ENCODE measurements at places on chromosomes 7 and 10.
A peak's percentile ranks its signal among the peaks of the same experiment; 100 is the strongest.

GRCh38 chr7:11768263-11768662 is 63.7 kb downstream of the THSD7A start:
- H3K4me1 ChIP-seq = no peaks in the 10 kb centered on the region
- H3K27ac ChIP-seq = no peak overlapping the region
- no peaks in the 10 kb centered on the region for H3K27me3 ChIP-seq
- no peak for DNase-seq

DNA sequence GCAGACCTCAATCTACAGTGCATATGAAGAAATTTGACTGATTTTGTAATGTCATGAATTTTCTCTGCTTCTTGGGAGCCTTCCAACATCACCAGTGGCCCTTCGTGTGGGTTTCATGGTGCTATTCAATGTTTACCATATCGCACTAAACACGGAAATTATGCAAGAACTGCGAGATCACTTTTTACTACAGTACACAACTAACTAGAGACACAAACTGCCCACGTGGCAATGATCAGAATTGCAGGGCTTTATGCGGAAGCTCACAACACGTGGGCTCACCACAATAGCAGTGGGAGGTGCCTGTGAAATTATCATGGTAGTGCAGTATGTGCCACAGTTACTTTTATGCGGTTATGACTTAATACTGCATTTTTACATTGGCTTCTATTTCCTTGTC is 449.7 kb upstream of the KLF6 start:
- DNase-seq = no peak
- H3K4me3 ChIP-seq = no peak overlapping the region
- no peak overlapping the region for H3K27ac ChIP-seq

DNA sequence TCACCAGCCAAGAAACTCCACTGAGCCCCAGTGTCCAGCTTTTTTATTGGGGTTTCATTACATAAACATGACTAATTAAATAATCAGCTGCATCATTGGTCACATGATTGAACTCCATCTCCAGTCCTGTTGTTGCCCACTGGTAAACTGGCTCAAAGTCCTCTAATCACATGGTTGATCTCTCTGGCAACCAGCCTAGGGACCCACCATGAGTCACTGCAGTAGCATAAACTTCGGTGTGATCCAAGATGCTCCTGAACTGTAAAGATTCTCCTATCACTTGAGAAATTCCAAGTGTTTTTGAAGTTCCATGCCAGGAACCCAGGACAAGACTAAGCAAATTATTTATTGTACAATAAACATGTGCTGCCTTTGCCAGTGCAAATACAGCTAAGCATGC is 130.4 kb upstream of the AUTS2 start:
- peaks cover 33% of the 10 kb centered on the region for H3K36me3 ChIP-seq
- no peak for DNase-seq
- no peak overlapping the region for H3K27ac ChIP-seq
- peaks cover 3% of the 10 kb centered on the region for H3K27me3 ChIP-seq

- DNase-seq = peak; percentile 53
- H3K4me1 ChIP-seq = peaks cover 41% of the 10 kb centered on the region
- peaks cover 2% of the 10 kb centered on the region for H3K36me3 ChIP-seq
- no peaks in the 10 kb centered on the region for H3K27me3 ChIP-seq
- no peak overlapping the region for H3K4me3 ChIP-seq
Measured at GRCh38 chr7:30879139-30880124, 32.2 kb upstream of the AQP1 start.

DNA sequence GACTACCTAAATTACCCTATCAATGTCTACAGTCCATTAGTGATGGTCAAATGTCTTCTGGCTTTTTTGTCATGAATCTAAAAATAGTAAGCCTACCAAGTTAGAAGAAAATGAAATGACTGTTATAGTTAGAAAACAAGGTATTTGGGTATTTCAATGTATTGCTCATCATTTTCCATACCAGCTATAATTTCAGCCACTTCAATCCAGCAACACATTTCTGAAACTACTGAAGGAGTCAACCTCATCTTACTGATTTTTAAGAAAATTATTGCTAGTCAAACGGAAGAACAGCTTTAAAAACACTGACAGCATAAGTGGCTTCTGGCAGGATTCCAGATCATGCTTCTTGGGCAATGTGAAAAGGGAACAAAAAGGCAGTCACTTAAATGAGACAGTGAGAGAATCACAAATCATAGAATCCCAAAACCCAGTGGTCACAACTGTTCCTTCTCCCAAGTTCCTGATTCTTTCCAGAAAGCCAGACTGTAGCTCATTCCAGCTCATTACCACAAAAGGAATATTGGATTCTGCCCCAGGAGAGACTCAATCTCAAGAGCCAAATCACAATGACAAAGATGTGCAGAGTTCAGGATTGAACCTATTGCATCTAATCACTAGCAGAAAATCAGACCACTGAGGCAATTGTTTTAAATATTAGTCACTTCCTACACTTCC is 61.2 kb upstream of the LRRN3 start:
- no peaks in the 10 kb centered on the region for H3K36me3 ChIP-seq
- no peak overlapping the region for H3K4me3 ChIP-seq
- no peak for DNase-seq
- H3K27ac ChIP-seq = no peak overlapping the region
- H3K4me1 ChIP-seq = peaks cover 44% of the 10 kb centered on the region

DNA sequence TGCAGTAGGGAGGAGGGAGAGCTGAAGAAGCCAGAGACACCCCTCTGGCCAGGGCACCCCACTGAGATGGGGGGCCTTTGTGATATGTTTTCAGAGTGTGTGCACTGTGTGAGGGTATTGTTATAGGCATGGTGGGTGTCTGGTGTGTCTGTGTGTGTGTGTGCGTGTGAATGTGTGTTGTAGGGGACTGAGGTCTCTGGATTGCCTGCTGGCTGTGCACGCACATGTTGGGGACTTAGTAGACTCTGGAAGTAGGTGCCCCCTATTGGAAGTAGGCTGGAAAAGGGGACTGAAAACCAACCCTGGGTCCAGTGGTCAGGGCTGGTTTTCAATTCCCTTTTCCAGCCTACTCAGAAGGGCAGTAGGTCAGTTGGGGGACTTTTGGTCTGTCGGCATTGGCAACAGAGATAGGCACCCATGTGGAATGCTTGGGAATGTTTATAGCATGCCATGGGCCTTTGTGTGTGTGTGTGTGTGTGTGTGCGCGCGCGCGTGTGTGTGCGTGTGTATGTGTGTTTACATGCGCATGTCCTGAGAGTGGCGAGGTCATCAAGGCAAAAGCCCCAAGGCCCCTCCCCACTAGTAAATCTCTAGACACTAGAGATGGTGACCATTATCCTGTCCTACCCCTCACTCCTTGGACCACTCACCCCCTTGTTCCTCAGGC is 78.8 kb downstream of the HIF1AN start:
- no peaks in the 10 kb centered on the region for H3K36me3 ChIP-seq
- no peak overlapping the region for H3K27ac ChIP-seq
- peaks cover 14% of the 10 kb centered on the region for H3K27me3 ChIP-seq

DNA sequence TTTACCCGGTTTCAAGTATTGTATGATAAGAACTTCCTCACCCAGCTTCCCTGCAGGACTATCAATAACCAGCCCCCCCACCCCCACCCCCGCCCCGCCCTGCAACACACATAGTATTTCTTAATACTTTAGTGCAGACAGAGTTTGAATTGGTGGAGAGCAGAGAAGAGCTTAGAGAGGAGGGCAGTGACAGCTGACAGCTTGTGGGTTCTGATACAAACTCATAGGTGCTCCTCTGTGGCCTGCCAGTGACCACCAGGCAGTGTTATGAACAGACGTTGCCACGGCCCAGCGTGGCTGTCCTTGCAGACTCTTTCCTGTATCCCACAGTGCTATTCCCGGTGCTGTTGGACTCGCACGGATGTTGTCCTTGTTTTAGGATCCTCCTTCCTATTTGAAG is 186.9 kb upstream of the ADO start:
- H3K27ac ChIP-seq = no peak overlapping the region
- peaks cover 7% of the 10 kb centered on the region for H3K4me1 ChIP-seq
- H3K4me3 ChIP-seq = no peak overlapping the region
- no peak for DNase-seq

DNA sequence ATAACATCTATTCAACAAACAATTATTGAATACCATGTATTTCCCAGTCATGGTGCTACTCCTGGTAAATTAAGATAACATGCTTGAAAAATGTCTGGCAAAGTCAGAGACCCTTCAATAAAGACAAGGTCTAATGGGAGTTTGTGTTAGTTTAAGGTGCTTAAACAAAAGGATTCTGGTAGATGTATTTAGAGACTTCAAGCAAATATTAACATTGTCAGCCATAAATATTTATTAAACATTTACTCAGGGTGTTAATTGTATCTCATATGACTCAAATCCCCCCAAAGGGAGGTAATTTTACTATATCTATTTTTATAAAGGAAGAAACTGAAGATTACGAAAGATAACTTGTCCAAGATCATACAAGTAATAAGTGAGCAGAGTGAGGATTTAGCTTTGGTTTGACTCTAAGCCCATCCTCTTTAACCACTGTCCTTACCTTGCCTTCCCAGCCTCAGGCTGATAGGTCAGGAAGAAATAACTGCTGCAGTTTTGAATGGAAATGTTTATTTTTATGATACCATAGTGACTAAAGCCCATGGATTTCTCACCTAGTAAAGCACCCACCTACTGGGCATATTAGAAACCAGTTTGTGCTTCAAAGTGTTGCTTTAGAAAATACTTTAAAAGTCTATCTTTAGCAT is 215.4 kb downstream of the COBL start:
- H3K4me3 ChIP-seq = no peak overlapping the region
- H3K27me3 ChIP-seq = no peaks in the 10 kb centered on the region

GRCh38 chr10:59245686-59246085 is 69.2 kb downstream of the PHYHIPL start:
- H3K27me3 ChIP-seq = no peaks in the 10 kb centered on the region
- peaks cover 5% of the 10 kb centered on the region for H3K4me1 ChIP-seq
- no peaks in the 10 kb centered on the region for H3K36me3 ChIP-seq
- no peak overlapping the region for H3K27ac ChIP-seq

DNA sequence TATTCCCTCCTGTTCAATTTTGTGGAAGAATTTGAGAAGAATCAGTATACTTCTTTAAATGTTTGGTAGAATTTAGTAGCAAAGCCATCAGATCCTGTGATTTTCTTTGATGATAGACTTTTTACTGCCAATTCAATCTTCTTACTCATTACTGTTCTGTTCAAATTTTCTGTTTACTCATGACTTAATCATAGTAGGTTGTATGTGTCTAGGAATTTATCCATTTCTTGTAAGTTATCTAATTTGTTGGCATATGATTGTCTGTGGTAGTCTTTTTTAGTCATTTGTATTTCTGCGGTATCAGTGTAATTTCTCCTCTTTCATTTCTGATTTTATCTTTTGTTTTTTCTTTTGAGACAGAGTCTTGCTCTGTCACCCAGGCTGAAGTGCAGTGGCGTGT is 87.4 kb downstream of the CCDC3 start:
- H3K27ac ChIP-seq = no peak overlapping the region
- no peaks in the 10 kb centered on the region for H3K36me3 ChIP-seq
- no peaks in the 10 kb centered on the region for H3K4me1 ChIP-seq
- H3K4me3 ChIP-seq = no peak overlapping the region

DNA sequence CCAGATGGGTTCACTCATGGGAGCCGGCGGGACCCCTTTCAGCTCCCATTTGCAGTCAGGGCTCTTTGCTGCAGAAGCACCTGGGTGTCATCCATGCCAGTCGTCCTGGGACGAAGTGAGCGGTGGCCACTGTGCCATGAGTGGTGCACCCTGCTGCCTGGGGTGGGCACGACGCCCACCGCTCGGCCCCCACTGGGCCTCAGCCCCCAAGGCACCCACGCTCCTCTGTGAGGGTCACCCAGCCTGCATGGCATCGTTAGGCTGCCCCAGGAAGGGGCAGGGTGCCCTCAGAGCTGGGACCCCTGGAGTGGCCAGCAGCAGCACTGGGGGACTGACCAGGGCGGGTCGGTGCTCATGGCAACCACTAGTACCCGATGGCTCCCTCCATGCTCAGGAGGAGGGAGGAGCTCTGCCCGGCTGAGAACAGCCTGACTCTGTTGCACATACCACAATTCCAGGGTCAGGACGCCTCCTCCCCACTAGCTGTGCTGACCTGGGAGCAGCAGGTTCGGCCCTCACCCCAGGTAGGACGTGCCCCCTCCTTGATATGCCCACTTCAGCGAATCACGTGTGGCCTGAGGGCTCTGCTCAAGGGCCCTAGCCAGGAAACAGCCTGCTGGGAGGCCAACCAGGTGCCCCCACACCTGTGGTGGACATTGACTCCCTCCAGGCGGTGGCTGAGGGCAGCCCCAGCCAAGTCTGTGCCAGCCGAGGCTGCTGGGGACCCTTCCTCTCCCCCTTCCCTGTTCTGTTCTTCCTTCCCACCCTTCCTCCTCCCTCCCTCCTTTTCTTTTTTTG is 28.5 kb upstream of the CFAP46 start:
- DNase-seq = peak; percentile 10
- H3K27ac ChIP-seq = peak overlapping the region; percentile 34
- H3K4me3 ChIP-seq = no peak overlapping the region
- peaks cover 17% of the 10 kb centered on the region for H3K4me1 ChIP-seq

DNA sequence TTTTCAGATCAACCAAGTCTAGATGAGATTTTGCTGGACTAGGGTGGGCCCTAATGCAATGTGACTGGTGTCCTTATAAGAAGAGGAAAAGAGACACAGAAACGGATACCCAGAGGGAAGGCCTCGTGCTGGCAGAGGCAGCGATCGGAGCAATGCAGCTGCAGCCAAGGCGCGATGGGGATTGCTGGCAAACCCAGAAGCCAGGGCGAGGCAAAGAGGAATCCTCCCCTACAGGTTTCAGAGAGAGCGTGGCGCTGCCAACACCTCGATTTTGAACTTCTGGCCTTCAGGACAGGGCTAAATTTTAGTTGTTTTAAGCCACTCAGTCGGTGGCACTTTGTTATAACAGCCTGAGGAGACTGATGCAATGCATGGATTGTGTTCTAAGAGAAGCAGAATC is 157.1 kb upstream of the RHEB start:
- DNase-seq = no peak
- no peak overlapping the region for H3K4me3 ChIP-seq
- H3K36me3 ChIP-seq = no peaks in the 10 kb centered on the region
- no peak overlapping the region for H3K27ac ChIP-seq
- H3K27me3 ChIP-seq = no peaks in the 10 kb centered on the region

DNA sequence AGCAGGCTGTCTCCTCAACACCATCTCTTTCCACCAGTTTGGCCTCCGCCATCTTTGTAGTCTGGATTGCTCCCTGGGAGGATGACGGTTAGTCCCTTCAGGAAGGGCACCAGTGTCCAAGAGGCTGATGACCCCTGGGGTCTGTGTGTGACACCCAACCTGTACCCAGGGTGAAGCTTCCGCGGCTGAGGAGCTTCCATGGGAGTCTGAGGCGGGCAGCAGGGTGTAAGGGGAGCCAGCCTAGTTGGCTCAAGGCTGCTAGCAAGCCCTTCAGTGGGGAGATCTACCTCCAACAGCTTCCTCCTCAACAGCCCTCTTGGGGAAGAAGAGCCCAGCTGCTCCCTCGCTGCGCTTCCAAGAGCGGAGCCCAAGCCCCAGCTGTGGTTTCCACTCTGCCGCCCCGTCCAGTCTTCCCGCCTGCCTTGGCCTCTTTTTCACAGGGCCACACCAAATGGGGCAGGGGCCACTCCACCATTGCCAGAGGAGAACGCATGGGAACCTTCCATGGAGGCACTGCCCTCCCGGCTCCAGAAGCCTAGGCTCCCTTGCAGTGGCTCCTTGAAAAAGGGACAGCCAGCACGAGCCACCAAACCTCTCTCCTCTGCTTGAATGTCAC is 57.4 kb downstream of the TMEM209 start:
- H3K27ac ChIP-seq = no peak overlapping the region
- H3K4me3 ChIP-seq = no peak overlapping the region
- H3K36me3 ChIP-seq = no peaks in the 10 kb centered on the region
- no peak for DNase-seq

GRCh38 chr10:94546049-94546900 is 687 bp downstream of the HELLS start:
- DNase-seq = no peak
- peaks cover 43% of the 10 kb centered on the region for H3K4me1 ChIP-seq
- H3K36me3 ChIP-seq = peaks cover 27% of the 10 kb centered on the region
- H3K27me3 ChIP-seq = no peaks in the 10 kb centered on the region
- H3K27ac ChIP-seq = peak overlapping the region; percentile 99

Measured in WTC11 (cell line).